ENCODE measurements at places on chromosomes 2 and 18.

- DNase-seq: no peak
Observed at GRCh38 chr2:39217192-39217550, 26.6 kb downstream of the CDKL4 start.

DNA sequence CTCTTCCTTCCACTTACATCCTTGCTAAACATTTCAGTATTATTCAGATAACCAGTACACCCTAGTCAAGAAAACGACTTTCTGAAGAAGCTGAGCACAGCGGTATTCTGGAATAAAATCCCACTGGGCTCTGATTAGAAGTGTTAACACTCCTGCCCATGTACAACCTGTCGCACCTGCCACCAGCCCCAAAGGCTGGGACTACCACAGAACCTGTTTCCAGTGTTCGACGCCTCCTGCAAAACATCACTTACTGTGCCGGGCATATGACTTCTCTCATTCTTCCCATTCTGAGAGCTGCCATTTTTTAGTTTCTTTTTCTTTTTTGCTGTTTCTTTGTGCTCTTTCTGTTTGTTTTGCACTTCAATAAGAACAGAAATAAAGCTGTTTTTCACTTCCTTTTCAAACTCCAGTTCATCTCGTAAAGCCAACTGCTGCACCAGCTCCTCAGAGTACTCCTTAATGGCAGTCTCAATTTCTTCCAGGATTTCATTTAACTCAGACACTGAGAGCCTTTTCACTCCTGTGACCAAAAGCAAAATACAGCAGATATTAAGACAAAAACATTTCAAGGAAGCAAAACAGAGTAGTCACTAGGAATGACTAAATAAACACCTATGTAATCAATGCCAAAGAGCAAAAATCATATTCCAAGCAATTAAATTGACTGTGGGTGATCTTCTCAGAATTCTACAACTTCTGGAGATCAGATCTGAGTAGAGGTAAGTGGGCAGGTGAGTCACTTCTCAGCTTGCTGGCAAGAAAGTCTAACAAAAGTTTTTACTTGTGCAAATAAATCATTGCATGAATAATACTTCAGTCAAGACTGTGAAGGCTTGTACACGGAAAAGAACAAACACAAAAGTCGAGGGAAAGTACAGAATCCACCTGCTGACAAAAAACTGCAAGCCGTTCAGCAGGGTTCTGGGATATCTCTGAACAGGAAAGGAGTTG lies 19.3 kb downstream of the FEZ2 start:
- DNase-seq: no peak

DNA sequence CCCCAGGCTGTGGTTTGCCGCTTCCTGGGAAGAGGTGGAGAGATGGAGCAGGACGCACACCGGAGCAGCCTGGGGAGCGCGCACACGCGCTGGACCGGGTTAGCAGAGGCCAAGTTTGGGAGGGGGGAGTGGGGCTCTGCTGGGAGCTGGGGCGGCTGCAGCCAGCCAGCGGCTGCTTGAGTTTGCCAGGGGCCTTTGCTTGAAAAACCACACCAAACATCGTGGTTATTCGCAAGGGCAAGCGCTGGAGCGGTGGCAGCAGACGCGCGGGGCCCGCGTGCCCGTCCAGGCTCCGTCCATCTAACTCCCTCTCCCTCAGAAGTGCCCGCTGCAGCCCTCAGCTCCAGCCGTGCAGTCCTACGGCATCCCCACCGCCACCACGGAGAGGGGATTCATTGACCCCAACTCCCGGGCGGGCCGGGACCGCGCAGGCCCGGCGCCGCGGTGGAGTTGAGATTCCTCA lies 4.6 kb downstream of the PTGR3 start:
- no peak for DNase-seq

GRCh38 chr2:233972941-233973575 lies 55.9 kb downstream of the TRPM8 start:
- no peak for DNase-seq

GRCh38 chr2:188576651-188577050 lies 285.0 kb downstream of the GULP1 start:
- no peak for DNase-seq

- DNase-seq: no peak
Observed at GRCh38 chr2:203246646-203247045, 7.8 kb downstream of the CYP20A1 start.

DNA sequence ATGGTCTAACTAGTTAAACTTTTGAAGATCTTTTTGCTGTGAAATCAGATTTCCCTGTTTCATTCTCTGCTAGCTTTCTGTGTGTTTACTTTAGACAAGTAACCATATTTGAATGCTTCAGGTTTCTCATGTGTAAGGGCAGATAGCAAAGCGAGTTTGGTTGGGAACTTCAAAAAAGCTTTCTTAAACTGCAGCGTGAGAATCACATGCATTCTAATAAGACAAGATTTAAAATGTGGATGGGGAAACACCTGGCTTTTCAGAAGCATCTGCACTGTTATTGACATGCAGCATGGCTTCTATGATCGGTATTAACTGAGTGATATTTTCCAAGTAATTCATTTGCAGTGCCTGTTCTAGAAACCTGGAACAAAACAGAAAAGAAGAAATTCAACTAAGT lies 119.3 kb downstream of the ABCA12 start:
- DNase-seq: no peak

- no peak for DNase-seq
Observed at GRCh38 chr2:165141601-165142354, 62.1 kb downstream of the SCN3A start.

- no peak for DNase-seq
Observed at GRCh38 chr2:107027810-107028209, 141.8 kb upstream of the ST6GAL2 start.

DNA sequence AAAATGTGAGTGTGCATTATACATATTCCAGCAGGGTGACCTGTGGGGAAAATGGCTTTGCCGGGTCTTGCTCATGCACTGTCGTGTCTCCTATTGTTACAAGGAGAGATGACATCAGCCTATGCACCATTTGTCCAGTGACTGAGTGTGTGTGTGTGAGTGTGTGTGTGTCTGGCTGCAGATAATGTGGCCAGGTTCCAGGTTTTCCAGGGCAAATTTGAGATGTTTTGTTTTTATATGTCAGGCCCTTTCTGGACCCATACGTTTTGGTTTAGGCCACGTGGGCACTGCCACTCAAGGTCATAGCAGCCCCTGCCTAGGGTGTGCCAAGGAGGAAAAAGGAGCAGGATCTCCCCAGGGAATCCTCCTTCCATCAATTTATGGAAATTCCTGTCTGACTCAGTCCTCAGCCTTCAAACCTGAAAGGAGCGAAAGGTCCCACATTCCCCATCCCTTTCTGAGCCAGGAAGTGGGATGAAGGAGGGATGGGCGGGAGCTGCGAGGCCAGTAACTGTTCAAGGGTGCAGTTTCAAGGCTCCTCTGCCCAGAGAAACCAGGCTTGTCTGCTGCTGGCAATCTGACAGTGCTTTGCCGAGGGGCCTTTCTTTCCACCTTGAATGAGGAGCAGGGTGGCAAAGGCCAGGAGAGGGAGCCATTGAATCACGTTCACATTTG lies 93.0 kb upstream of the SMAD2 start:
- no peak for DNase-seq

DNA sequence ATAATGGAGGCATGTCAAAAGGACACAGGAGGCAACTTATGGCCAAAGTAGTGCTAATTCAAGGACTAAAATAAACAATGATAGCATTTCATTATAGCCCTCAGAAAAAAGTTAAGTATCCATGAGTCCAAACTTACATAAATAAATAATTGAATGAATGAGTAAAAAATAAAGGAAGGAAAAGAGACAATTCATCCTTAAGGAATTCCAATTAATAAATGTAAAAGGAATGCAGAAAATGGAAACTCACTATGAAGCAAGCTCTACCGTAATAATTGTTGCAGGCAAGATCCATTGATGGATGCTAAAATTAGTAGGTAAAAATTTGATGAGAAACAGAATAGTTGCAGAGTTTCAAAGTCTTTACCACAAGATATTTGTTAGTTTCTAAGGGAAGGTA lies 88.2 kb upstream of the RAPGEF4 start:
- DNase-seq: no peak

DNA sequence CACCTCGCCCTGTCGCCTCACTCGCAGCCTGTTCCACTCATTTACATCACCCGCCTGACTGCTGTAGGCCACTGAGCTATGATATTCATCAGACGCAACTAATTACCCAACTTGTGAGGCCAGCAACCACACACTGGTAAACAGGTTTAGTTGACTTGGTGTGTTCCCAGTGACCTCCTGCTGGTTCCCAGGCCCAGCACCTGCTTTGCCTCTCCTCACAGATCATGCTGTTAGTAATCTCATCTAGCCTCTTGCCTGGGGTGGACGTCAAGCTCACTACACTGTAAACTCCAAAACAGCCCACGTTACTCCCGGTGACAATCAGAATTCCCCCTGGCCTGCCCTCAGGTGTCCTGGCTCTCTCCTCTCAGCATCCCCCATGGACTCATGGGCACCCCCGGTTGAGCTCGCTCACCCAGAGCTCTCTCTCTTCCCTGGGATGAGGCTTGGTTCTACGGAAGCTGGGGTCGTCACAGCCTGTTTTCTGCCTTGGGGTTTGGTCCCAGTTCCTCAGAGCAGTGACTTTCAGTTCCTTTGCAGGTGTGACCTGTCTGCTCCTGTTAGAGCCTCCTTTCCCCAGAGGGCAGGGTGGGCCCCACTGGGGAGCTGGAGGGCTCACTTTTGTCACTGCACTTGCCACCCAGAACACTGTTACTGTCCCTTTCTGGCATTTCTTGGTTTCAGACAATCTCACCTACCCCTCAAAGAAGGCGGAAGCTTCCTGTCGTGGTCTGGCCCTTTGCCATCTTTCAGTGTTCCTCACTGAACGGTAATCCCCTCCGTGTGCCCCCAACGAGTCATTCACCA lies 40.3 kb downstream of the INPP5D start:
- no peak for DNase-seq

- no peak for DNase-seq
Observed at GRCh38 chr2:108262036-108262435, 22.3 kb downstream of the SULT1C3 start.

DNA sequence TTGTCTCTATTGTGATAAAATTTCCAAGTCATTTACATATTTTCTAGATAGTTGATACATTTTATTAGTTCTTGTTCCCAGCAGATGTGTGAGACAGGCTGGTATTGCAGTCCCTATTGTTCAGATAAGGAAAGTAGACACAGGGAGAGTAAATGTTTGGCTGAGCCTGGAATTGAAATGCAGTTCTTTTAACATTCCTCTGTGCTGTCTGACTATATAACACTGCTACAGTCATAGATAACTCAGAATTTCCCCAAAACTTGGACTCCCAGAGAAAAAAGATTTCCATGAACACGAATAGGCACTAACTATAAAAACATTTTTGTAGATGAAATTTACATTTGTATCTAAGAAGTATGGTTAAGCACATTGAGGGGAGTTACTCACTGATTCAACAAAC lies 71.4 kb downstream of the PLCL1 start:
- no peak for DNase-seq

DNA sequence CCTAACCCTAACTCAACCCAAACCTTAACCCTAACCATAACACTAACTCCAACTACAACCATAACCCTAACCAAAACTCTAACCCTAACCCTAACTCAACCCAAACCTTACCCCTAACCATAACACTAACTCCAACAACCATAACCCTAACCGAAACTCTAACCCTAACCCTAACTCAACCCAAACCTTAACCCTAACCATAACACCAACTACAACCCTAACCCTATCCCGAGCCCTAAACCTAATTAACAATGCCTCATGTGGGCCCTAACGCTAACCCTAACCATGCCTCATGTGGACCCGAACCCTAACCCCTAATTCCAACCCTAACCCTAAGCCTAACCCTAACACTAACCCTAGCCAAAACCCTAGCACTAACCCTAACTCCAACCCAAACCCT lies 11.5 kb upstream of the GPR35 start:
- DNase-seq: no peak

DNA sequence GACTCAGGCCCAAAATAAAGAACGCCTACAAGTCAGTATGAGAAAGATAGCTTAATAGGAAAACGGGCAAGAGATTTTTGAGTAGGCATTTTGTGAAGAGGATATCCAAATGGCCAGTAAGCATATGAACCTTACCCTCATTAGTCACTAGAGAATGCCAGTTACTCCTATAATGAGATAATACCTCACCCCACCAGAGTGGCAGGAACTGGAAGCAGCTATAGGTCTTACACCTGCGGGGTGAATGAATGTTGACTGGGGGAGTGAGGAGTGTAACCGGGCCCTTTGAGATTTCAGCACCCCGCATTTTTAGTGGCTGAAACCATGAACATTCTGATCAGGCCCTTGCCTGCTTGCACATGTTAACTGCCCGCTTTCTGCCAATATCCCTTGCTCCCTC lies 7.5 kb upstream of the PTPN2 start:
- no peak for DNase-seq

DNA sequence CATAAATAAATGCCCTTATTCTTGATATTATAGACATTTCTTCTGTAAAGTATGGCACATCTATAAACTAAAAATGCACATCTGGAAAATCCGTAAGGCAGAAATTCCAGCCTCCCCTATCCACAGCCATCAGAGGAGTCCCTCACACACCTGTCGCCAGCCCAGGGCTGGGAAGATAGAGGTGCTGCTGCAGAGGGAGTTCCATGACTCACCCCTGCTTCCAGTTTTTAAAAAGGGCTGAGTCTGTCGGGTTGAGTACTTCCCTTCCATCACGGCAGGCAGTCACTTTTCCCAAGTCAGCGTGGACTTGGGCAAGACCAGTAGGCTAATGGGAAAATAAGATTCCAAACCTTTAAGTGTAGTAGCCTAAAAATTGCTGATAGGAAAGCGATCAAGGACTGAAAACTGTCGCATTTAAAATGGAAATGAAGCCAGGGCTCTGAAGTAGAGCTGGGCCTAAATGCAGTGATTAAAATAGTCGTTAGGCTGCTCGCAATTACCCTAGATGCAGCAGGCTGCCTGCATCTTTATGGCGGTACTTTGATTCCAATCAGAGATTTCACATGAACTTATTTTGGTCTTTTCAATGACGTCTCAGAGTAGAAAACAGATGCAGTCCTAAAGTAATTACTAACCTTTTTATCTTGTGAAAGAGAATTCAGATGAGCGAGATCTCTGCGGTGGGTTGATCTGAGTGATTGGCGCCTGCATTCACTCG lies 280.5 kb downstream of the AGAP1 start:
- no peak for DNase-seq

DNA sequence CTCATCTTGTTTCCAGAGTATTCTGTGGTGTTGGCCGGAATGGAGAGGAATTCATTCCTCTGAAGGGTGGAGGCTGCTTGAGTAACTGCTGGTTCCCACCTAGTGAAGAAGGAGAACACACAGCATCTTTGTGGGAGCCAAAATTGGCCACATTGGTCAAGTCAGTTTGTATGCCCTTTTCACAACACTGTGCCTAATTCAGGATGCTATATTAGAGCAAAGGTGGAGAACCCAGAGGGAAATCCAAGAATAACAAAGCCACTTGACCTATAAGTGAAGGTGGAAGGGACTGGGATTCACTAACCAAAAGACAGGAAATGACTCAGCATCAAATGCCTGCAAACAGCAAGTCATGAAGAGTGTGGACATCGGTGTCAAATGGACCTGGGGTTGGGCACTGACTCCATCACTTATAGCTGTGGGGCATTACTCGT lies 27.3 kb upstream of the MLPH start:
- no peak for DNase-seq
